CD4-positive, CD25-positive, alpha-beta regulatory T cell (primary cell): ENCODE measurements at places on chromosomes 13 and 19. TPM values are rescaled to one million over a fixed set of nuclear protein-coding genes. Genes with fewer than 3 reads are reported as not detected.

The ZNF667 gene
- 0.91 TPM for total RNA-seq

The SHC2 gene
- total RNA-seq = not detected

The CERS1 gene
- total RNA-seq = not detected

The ZNF154 gene
- total RNA-seq = 3.7 TPM

The TMEM190 gene
- not detected for total RNA-seq

The HSD17B14 gene
- total RNA-seq = 0.49 TPM

The MTUS2 gene
- not detected for total RNA-seq

The DHDH gene
- total RNA-seq = not detected

The KCNJ14 gene
- total RNA-seq = 2.2 TPM

The POSTN gene
- total RNA-seq = not detected

The CRLF1 gene
- not detected for total RNA-seq

The DAND5 gene
- total RNA-seq = not detected

The LIM2 gene
- not detected for total RNA-seq

The ZNF728 gene
- total RNA-seq = not detected

The SLAIN1 gene
- total RNA-seq = 27.7 TPM

The ONECUT3 gene
- total RNA-seq = not detected

The SOX21 gene
- not detected for total RNA-seq

The HCN2 gene
- 1.2 TPM for total RNA-seq

The CCDC9 gene
- 44.1 TPM for total RNA-seq

The KLK4 gene
- not detected for total RNA-seq

The VPS36 gene
- 39.5 TPM for total RNA-seq

The KIR3DL1 gene
- not detected for total RNA-seq

The PRR20B gene
- total RNA-seq = not detected

The TSKS gene
- total RNA-seq = not detected

The ATP4A gene
- total RNA-seq = not detected

The NLRP7 gene
- total RNA-seq = not detected

The RFPL4A gene
- total RNA-seq = not detected

The TINCR gene
- total RNA-seq = 3.1 TPM

The PPM1N gene
- total RNA-seq = 2.3 TPM

The KLF5 gene
- total RNA-seq = 3.5 TPM

The IGFL1 gene
- not detected for total RNA-seq

The VSIG10L gene
- 0.27 TPM for total RNA-seq
